ENCODE measurements at places on chromosomes 13 and 19.

DNA sequence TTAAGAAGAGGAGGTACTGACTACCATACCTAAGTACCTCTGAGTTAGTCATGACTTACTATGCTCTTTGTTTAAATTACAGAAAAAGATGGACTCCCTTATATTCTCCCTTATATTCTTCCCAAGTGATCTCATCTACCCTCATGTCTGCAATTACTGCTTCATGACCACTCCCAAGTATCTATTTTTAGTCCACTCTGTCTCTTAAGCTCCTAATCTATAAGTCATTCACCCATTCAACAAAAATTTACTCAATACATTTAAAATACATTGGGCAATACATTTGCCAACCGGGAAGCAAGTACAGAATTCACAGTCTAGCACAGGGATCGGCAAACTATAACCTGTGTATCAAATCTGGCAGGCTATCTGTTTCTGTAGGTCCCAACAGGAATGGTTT is 42.6 kb downstream of the KPNA3 start:
- H3K36me3 ChIP-seq, result peaks cover 26% of the 10 kb centered on the region
- peaks cover 24% of the 10 kb centered on the region for H3K4me1 ChIP-seq
- no peak overlapping the region for H3K27ac ChIP-seq
- DNase-seq, result no peak

DNA sequence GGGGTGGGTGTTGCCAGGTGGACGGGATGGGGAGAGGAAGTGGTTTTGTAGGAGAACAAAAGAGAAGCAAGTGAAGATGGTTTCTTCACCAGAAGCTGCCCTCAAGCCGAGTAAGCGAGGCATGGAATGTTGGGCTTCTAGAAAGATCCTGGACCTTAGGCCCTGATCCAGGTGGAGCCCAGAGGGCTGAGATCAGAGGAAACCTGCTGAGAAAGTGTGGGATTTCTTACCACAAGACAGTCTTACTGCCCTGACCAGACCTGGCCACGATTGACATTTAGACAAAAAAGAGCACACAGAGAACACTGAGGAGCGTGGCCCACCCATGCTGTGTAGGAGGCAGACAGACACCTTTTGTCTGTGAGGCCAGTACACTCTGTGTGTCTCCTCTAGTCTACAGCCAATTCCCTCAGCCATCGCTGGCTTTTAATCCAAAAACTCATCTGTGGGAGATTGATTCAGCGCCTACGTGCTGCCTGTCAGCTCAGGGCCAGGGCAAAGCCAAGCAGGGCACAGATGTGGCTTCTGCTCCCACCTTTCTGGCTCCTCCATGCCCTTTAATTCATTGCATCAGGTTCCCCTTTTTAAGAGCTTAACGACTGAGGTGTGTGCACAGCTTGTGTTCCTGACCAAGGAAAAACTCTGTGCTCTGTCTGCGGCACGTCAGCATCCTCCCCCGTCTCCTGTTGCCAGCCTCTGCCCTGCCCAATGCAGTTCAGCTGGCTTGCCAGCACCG is 123.3 kb downstream of the AKAP11 start:
- H3K36me3 ChIP-seq, result no peaks in the 10 kb centered on the region
- H3K27me3 ChIP-seq, result peaks cover 4% of the 10 kb centered on the region
- H3K4me3 ChIP-seq, result peak overlapping the region; percentile 27
- peaks cover 24% of the 10 kb centered on the region for H3K4me1 ChIP-seq

GRCh38 chr13:100773923-100774663 is 99.5 kb upstream of the TMTC4 start:
- DNase-seq, result no peak
- peaks cover 9% of the 10 kb centered on the region for H3K4me1 ChIP-seq
- peak overlapping the region; percentile 52 for H3K27ac ChIP-seq

GRCh38 chr19:30886222-30886621 is 463.0 kb downstream of the TSHZ3 start:
- H3K27me3 ChIP-seq, result no peaks in the 10 kb centered on the region
- H3K4me1 ChIP-seq, result no peaks in the 10 kb centered on the region
- H3K27ac ChIP-seq, result no peak overlapping the region

GRCh38 chr13:112638157-112638750 is 50.3 kb upstream of the TUBGCP3 start:
- no peak overlapping the region for H3K27ac ChIP-seq
- no peaks in the 10 kb centered on the region for H3K36me3 ChIP-seq
- H3K4me1 ChIP-seq, result peaks cover 5% of the 10 kb centered on the region
- H3K4me3 ChIP-seq, result no peak overlapping the region
- H3K27me3 ChIP-seq, result peaks cover 47% of the 10 kb centered on the region
- no peak for DNase-seq

DNA sequence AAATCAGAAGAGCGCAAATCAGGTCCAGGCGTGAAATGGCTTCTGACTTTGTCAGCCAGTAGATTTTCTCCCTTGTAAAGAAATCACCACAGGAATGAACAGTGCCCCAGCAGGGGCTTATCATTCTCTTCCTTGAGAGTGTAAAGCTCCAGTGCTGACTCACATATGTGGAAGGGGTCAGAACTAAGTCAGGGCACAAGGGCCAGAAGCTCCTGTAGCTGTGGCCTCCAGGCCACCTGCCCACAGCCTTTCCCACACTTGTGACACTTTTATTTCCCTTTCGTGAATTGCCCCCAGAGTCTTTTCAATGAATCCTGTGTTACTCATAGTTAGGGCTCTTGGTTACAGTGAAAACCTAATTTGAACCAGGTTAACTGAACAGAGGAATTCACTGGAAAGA is 99.6 kb downstream of the SUCLA2 start:
- no peak overlapping the region for H3K4me3 ChIP-seq
- no peak overlapping the region for H3K27ac ChIP-seq
- no peaks in the 10 kb centered on the region for H3K27me3 ChIP-seq

- no peak overlapping the region for H3K27ac ChIP-seq
- DNase-seq, result no peak
- peaks cover 24% of the 10 kb centered on the region for H3K4me1 ChIP-seq
- H3K27me3 ChIP-seq, result peaks cover 4% of the 10 kb centered on the region
- no peak overlapping the region for H3K4me3 ChIP-seq
Observed at GRCh38 chr13:42393573-42394360, 121.8 kb downstream of the AKAP11 start.

DNA sequence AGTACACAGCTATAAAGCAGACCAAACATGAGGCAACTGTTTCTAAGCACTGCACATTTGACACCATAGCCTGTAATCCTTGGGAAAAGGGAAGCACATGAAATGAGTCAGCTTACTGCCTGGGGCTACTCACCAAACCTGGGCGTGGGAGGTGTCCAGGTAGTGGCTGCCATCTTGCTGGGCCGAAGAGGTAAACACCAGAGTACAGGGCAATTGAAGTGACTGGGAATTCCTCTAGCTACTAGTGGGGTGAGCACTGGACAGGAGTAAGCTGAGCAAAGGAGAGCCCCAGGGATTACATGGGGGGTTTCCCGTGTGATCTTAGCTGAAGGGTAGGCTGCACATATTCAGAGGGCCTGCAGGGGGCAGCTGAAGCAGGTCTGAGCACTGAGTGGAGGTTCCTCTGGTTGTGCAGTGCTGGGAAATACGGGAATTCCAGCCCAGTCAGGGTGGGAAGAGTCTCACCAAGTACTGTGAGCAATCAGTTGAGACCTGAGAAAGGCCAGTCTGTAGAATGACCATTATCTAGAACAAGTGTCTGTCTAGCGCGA is 140.5 kb downstream of the SLC7A1 start:
- H3K4me1 ChIP-seq, result peaks cover 4% of the 10 kb centered on the region
- no peak for DNase-seq
- no peaks in the 10 kb centered on the region for H3K36me3 ChIP-seq
- H3K27me3 ChIP-seq, result peaks cover 23% of the 10 kb centered on the region
- no peak overlapping the region for H3K4me3 ChIP-seq
- H3K27ac ChIP-seq, result no peak overlapping the region

GRCh38 chr19:34274284-34274826 is 20.0 kb downstream of the GARRE1 start:
- peaks cover 8% of the 10 kb centered on the region for H3K36me3 ChIP-seq
- H3K4me1 ChIP-seq, result peaks cover 46% of the 10 kb centered on the region
- DNase-seq, result no peak
- no peak overlapping the region for H3K4me3 ChIP-seq
- no peaks in the 10 kb centered on the region for H3K27me3 ChIP-seq

DNA sequence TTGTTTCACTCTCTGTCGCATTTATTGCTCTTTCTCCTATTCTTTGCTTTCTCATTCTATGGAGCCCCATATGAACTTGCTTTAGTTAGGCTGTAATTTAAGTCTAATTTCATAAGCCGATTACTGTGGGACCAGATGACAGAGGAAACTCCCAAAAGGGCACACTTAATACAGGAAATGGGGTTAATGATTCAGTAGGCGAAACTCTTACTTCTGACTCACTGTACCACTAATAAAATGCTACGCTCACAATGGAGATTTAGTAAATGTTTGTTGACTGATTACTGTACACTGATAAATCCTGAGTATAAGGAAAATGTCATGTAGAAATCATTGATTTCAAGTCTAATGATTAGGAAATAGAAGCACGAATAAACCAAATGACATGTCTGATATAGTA is 276.4 kb downstream of the KLF5 start:
- DNase-seq, result no peak
- no peaks in the 10 kb centered on the region for H3K4me1 ChIP-seq
- H3K27me3 ChIP-seq, result no peaks in the 10 kb centered on the region

GRCh38 chr13:93767180-93767916 is 540.7 kb downstream of the GPC6 start:
- DNase-seq, result no peak
- no peaks in the 10 kb centered on the region for H3K4me1 ChIP-seq
- H3K4me3 ChIP-seq, result no peak overlapping the region
- no peaks in the 10 kb centered on the region for H3K36me3 ChIP-seq
- H3K27me3 ChIP-seq, result no peaks in the 10 kb centered on the region
